ENCODE measurements at places on chromosomes 1 and 21.

GRCh38 chr1:197695961-197696360, 79.3 kb downstream of the DENND1B start:
- no peak for DNase-seq

DNA sequence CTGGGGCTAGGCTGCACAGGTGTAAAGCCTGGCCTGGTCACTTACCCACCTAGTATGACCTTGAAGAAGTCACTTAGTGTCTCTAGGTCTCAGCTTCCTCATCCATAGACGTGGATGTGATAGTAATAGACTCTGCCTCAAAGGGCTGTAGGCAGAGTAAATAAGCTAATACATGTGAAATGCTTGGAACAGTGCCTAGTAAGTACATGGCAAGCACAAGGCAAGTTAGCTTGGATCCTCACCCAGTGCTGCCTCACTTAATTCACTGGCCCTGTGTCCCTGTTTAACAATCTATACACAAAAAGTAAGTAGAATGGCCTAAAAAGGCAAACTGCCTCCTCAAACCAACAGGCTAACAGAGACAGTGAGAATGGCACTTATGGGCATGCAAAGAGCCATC, 167.8 kb downstream of the PIGK start:
- DNase-seq = no peak

- no peak for DNase-seq
Measured at GRCh38 chr1:208129060-208129459, 115.1 kb downstream of the PLXNA2 start.

DNA sequence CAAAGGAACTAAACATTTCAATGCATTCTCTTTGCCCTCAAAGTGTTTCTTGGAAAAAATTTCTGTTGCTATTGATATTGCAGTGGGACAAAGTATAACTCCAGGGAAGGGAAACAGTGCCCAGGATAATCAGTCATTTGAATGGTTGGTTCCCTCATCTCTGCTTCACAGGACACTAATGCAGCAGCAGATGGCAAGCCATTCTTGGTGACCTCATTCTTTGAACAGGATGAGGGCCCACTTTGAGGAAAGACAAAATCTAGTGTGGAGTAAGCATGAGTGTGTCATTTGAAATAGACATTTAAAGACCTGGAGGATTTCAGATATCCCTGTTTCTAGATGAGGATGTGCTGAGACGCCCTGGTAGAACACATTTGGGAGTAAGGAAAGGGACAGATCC, 32.3 kb downstream of the CHRM3 start:
- no peak for DNase-seq

- no peak for DNase-seq
Measured at GRCh38 chr1:109114342-109114674, 393 bp downstream of the ELAPOR1 start.

DNA sequence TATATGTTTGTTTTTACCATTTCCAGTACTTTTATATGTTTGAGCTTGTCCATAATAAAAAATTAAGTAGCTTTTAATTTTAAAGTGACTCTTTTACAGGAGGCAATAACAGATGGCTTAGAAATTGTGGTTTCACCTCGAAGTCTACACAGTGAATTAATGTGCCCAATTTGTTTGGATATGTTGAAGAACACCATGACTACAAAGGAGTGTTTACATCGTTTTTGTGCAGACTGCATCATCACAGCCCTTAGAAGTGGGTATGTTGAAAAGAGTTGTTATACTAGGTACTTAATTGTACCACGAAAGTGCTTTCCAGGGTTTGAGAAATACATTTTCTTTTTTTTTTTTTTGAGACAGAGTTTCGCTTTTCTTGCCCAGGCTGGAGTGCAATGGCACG, 46.1 kb downstream of the RNF2 start:
- no peak for DNase-seq
